Cerebellar cortex (tissue), 1 donor: ENCODE measurements at places on chromosomes 7 and 10.

DNA sequence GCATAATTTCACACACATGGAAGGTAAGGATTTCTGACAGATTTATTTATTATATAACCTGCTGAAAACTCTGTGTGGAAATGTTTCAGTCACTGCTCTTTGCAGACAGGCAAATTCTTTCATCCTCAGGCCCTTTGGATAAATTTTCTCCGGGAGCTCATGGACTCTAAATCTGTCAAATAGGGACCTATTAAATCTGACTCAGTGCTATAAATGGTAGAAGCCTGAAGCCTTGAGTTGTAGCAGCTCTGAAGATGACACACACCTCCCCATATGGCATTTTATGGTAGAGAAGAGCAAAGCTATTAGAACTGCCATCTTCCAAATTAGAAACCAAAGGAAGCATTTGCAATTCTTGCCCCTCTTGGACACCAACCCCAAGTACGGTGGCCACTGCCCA, 808.7 kb downstream of the XPNPEP1 start:
- no peak for DNase-seq

DNA sequence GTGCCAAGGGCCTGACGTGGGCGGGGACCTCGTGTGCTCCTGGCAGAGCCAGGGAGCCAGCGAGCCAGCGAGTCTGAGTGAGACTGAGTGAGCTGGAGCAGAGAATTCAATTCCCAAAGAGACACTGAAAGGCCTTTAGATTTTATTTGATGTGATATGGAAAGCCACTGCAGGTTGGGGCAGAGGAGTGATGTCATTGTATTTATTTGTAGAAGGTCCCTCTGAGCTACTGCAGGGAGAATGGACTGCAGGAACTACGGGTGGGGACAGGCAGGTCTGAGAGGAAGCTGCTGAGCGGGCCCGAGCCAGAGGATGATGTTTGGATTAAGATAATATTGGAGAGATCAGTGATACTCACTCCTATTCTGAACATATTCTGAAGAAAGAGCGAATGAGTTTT, 445.8 kb upstream of the ANKRD30A start:
- DNase-seq = no peak

- DNase-seq = no peak
Measured at GRCh38 chr10:106424981-106425380, 739.5 kb downstream of the SORCS1 start.

DNA sequence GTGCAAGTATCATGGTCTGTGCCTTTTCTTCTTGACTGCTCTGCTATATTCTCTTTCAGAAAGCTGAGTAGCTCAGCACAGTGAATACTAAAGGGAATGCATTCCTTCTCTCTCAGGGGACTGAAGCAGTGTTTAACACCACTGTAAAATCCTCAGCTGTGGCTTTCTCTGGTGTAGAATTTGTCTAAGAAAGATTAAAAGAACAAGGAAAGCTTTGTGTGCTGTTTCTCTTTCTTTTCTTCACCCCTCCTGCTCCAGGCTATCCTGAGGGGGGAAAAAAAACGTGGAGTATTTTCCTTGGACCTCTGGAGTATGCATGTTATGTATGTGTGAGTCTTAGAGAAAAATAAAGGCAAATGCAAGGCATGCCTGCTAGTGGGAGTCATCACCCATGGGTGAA, 383.9 kb downstream of the AUTS2 start:
- DNase-seq = no peak

- peak; percentile 56 for DNase-seq
Measured at GRCh38 chr10:69968830-69969229, 83.8 kb upstream of the MACROH2A2 start.

- no peak for DNase-seq
Measured at GRCh38 chr7:128323459-128324367, 20.0 kb downstream of the RBM28 start.
